Fibroblast of skin of right biceps (primary cell): ENCODE measurements at places on chromosomes 1 and 21.

DNA sequence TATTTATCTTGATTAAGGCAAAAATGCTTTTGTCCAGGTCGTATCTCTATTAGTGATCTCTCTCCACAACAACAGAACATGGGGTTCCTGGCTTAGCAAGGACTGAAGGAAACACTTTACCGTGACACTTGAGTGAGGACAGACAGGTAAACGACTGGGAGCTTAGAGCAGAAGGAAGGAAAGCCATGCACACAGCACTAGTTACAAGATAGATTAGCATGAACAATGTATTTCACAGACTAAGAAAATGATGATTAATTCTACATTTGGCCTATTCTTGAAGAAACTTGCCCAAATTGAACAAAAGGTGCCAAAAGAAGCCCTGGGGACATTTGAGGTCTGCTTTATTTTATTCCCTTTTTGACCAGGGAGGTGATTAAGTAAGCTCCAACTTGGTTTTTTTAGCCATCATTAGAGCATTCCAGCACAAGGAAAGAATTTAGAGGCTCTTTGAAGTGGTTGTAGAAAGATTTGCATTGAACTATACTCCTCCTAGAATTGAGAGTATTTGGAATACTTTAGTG, 248.5 kb downstream of the USP25 start:
- DNase-seq = peak; percentile 81

- DNase-seq = peak; percentile 5
Observed at GRCh38 chr21:36097427-36098181, 27.8 kb downstream of the CBR1 start.

GRCh38 chr1:171645553-171646248, 6.8 kb downstream of the MYOC start:
- no peak for DNase-seq

DNA sequence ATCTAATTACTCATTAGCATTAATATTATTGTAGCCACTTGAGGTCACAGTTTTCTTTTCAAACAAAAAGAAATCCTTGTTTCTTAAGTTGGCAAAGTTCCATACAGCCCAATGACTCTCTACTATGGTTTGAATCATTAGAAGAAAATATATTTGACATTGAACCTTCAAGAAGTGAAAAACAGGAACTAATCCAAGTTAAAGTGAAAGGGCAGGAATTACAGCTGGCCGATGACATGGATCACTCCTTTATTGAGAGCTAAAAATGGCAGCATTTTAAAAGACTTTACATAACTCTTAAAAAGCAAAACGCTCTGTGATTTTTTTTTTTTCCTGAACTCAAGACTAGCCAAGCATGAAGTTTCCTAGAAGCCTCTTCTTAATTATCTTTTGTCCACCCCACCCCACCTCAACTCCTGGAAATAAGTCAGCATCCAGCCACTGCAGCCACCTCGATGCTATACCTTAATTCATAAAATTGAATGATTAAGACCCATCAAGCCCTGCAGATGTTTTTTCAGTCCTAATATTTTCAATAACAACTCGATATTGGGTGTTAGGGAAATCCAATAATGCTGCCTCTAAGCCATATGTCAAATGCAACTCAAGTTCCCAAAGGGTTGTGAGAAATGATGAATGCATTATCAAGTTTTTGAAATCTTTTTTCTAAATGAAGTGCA, 323.1 kb downstream of the HHIPL2 start:
- DNase-seq = peak; percentile 33

- no peak for DNase-seq
Observed at GRCh38 chr1:28147264-28148094, 29.0 kb downstream of the PTAFR start.

GRCh38 chr1:200740571-200741208, 2.0 kb downstream of the CAMSAP2 start:
- DNase-seq = no peak

- DNase-seq = no peak
Observed at GRCh38 chr21:26195708-26196107, 25.1 kb upstream of the APP start.

DNA sequence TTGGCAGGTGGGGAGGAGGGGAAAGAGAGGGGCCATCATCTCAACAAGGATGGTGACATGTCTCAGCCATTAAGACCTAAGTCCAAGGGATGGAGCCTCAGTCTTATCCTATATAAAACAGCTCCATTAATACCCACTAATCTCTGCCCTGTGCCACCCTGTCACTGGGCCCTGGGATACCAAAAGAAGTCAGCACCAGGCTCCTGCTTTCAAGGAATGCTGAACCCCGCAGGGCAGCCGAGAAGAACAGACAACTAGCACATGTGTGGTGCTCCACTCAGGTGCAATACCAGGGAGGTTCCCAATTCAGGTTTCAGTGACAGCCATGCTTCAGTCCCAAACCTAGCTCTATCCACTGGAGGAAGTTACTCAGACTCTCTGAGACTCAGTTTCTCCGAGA, 128.4 kb downstream of the GRIK3 start:
- no peak for DNase-seq

GRCh38 chr1:15997637-15998280, 6.3 kb upstream of the SRARP start:
- no peak for DNase-seq

- peak; percentile 48 for DNase-seq
Observed at GRCh38 chr1:8374812-8375211, 56.9 kb downstream of the SLC45A1 start.

DNA sequence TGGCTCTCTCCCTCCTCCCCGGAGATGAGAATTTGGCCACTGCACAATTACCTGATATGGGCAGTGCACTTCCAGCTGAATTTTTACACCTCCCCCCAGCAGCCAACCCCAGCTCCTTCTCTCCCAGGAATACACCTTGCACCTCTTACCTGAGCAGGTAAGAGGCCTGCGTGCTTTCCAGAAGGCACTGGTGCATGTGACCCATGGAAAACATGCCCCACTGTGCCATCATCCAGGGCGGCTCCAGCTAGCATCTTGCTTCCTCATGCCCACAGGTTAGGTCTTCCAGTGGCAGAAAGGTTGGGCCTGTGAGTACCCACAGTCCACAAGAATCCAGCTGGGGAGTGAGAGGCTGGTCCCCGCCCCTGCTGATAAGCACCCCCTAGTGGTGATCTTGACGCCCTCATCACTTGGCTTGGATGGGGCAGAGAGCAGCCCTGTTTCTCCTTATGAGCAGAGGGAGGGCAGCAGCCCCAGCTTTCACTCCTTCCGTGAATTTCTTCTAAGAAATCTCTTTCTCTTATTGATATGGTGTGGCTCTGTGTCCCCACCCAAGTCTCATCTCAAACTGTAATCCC, 57.8 kb downstream of the EDARADD start:
- no peak for DNase-seq

- no peak for DNase-seq
Observed at GRCh38 chr1:38558500-38559445, 300.8 kb downstream of the RRAGC start.

GRCh38 chr21:25298512-25299491, 308.5 kb downstream of the MRPL39 start:
- no peak for DNase-seq

DNA sequence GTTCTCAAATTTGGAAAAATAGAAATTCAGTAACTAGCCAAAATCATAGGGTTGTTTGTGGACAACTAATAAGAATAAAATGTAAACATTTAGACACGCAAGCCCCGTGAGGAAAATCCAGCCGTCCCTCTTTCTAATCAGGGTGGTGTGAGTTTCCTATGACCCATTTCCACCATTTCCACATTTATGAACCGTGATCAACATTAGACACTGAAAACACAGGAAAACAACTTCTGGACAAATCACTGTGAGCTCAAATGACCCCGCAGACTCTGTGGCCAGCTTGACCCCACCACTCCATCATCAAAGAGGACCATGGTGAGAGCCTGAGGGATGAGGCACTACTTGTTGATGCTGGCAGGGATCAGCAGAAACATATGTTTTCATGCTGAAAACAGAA, 101.0 kb downstream of the SIM2 start:
- DNase-seq = no peak

DNA sequence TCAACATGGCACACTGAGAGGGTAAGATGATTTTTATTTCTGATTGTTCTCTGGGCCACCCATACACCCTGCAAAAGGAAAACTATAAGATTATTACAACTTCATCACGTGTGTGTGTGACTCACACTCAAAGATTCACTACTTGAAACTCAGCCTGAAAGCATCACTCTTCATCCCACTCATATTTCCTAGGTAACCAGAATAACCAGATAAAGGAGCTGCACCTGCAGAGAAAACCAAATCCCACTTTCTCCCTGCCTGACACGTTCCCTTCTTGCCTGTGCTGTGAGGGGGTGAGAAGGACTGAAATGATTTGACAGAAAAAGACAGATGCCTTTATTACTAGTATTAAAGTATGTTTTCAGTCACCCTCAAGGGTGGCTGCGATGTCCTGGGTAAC, 131.6 kb downstream of the TGFBR3 start:
- DNase-seq = peak; percentile 56

DNA sequence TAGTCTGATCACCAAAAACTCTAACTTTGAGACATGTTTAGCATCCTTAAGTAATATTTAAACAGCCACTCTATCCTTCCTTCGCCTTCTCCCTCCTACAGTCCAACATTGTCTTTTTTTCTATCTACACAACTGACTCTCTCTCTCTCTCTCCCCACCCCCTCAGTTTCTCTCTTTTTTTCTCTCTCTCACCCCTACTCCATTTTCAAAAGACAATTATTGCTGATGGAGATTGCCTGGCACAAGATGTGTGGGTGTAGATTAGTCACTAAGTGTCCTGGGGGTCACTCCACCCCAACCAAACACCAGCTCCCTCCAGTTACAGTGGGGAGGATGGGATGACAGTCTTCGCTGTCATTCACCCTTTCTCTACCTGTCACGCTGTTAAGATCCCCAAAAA, 94.5 kb upstream of the NFIA start:
- no peak for DNase-seq

GRCh38 chr21:36544545-36544944, 64.6 kb upstream of the CLDN14 start:
- DNase-seq = no peak

DNA sequence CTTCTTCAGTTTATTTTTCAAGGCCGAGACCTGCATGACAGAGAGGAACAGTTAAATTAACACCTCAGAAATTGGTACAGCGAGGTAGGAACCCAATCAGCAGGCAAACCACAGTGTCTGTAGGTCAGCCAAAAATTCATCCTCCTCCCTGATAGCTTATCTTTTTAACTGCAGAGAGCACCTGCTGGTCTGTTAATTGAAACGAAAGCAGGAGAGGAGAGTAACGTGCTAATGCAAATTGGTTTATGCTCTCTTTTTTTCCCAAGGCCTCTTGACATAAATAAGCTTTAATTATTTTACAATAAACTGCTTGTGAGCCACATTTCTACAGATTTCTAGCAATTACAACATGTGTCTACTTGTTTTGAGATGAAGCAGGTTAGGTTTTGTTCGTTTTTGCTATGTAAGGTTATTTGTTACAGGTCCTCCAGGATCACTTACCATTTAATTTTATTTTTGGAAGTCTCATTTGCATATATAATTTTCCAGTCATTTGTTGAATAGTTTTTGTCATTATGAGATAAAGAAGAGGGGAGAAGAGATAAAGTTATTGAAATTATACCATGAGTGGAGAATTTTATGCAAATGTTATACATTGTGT, 179.9 kb downstream of the DENND1B start:
- no peak for DNase-seq

GRCh38 chr1:225684741-225685140, 31.8 kb upstream of the ENAH start:
- no peak for DNase-seq

GRCh38 chr1:224253721-224254120, 70.7 kb downstream of the DEGS1 start:
- peak; percentile 42 for DNase-seq

DNA sequence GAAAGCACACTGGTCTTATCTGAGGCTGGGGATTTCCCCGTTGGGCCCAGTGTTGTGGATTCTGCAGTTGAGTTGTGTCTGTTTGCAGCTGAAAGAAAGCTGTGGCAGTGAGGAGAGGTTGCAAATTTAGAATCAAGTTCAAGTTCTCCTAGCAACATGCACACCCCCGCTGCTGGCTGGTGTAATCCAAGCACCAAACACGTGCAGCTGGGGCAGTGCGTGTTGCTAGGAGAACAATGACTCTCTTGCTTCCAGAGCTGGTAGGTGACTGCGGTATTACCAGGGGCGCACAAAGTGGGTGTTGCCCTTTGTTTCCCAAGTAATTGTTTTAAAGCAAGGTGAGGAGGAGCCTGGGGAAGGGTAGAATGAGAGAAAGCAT, 91.5 kb downstream of the IER5 start:
- peak; percentile 46 for DNase-seq

- no peak for DNase-seq
Observed at GRCh38 chr1:230003409-230003808, 63.6 kb upstream of the GALNT2 start.

- DNase-seq = no peak
Observed at GRCh38 chr1:101769520-101769919, 227.2 kb downstream of the OLFM3 start.

GRCh38 chr1:178844436-178844835, 26.4 kb downstream of the ANGPTL1 start:
- DNase-seq = no peak
